T-helper 22 cell (primary cell): ENCODE measurements at places on chromosomes 16 and 17.

GRCh38 chr16:7914748-7915147 lies 582.1 kb downstream of the RBFOX1 start:
- no peak for DNase-seq

DNA sequence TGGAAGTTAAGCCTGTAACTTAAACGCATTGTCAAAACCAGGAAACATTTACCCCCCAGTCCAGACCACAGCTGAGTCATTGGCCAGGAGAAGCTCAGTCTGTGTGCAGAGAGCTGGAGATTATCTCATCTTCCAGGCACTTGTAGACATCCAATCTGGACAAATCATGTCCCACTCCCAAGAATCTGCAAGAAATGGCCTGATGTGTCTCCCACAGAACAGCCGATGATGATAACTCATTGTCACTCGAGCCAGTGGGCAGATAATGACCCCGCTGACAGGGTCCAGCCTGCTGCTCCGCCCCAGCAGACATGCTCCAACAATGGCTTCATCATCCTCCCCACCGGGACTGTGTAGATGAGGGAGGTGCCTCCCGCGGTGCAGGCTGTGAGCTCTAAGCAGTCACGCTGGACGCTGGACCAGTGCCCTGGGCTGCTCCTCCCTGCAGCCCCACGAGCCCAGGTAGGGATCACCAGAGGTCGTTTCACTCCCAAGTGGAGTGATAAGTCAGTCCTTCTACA lies 322.5 kb downstream of the C16orf95 start:
- no peak for DNase-seq

GRCh38 chr16:89037261-89038152 lies 56.1 kb upstream of the ACSF3 start:
- no peak for DNase-seq

DNA sequence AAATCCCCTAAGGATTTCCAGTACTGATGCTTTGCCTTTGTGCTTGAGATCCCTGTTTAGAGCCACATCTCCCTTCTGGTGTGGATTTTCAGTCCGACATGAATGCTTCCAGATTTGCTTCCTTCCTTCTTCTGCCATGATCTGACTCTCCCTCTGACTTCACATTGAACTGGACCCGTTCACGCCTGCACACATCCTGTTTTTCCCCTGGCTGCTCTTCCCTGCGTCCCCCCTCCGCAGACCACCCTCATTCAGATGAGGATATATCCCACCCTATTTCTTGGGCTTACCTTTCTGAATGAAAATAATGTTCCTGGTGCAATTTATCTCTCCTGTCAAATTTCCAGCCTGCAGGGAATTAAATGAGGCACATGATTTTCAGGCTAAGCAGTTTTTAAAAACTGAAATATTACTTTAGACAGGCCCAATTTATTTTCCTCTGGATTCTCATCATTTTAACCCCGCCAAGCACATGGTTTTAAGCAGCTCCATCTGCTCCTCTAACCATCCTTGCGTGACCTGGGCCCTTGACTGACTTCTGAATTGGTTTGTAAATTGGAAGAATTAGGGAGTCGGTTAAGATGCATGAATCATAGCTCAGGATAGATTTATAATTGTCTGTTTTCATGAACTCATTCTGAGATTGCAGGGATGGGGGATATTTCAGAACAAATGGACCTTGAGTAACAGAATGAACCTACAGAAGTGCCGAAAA lies 59.2 kb downstream of the BMERB1 start:
- DNase-seq = no peak
